ENCODE measurements at places on chromosomes 11 and 22.

DNA sequence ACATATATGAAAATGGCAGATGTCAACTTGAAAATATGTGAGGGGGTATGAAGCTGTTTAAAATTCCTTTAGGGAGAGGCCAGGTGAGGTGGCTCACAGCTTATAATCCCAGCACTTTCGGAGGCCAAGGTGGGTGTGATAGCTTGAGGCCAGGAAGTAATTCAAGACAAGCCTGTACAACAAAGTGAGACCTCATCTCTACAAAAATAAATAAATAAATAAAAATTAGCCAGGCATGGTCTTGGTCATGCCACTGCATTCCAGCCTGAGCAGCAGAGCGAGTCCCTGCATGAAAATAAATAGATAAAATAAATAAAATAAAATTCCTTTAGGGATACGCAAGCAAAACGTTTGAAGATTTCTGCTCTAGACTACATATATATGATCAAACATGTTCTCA is 38.1 kb upstream of the FAM181B start:
- no peak for DNase-seq

DNA sequence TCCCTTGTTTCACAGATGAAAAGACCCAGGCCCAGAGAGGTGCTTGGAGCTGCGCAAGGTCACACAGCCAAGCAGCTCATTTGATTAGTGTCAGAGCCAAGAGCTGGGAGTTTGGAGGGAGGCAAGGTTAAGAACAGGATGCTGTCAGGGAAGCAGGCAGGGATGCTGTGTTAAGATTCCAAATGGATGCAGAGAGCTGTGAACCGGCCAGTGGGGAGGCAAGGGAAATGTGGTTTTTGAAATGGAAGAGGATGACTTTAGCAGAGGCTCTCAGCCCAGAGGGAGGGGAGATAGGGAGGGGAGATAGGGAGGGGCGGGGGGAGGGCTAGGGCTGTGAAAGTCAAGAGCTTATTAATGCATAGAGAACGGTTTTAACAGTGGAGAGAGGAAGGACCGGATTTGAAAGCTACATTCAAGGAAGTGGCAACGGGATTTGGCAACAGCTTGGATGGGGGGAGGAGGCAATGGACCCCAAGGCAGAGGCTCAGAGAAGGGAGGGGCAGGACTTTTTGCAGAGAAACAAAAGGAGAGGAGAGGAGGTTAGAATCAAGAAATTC is 13.0 kb downstream of the RTN4RL2 start:
- no peak for DNase-seq

- DNase-seq = peak; percentile 95
Observed at GRCh38 chr22:29587938-29588699, 7.2 kb upstream of the NIPSNAP1 start.

DNA sequence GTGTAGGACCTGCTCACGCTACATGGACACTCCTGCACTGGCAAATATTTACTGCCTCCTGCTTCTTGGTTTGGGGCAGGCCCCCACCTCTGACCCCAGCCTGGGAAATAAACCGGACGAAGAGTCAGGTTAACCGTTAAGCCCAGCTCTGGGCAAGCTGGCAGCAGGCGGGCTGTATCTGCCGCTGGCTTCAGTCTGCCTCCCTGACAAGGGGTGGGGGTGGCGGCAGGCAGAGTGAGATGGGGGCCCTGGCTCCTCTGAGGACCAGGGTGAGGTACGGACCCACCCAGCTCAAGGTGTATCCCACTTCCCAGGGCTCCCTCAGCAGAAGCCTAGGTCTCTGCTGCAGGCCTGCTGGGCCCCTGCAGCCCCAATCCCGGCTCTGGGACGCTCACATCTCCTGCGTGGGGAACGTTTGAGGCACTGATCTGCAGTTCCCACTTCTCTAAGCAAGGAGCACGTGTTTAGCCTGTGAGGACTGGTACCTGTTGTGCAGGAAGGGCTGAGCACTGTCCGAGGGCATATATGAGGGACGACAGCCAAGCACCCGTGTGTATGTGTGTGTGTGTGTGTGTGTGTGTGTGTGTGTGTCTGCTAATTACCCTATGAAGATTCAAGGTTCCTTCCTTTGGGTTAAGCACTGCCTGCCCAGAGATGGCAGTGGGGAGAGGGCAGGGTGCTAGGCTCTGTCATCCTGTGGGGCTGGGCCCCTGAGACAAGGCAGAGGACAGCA is 1.1 kb upstream of the LRRC75B start:
- DNase-seq = no peak

GRCh38 chr22:38276166-38276565 is 3.4 kb upstream of the TMEM184B start:
- no peak for DNase-seq

GRCh38 chr22:47631571-47632102 is 869.2 kb downstream of the TBC1D22A start:
- DNase-seq = no peak

DNA sequence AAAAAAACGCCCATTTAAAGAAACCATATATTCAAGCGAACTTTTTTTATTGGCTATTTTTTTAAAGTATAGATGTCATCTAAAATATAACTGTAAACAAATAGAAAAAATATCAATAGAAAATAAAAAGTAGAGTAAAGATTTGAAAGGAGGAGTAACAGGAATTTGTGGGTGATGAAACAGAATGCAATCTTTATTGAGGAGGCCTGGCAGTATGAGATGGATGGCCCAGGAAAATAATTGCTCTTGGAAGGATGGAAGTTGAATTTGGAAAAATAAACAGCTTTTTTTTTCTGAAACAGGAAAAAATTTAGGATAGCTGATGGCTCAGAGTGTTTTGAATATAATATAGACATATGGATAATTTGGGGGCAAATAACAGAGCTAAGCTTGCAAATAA is 219.0 kb downstream of the CASP12 start:
- no peak for DNase-seq

GRCh38 chr11:38796281-38796680 is 2198.2 kb upstream of the RAG2 start:
- DNase-seq = no peak

GRCh38 chr11:66003291-66003690 is 988 bp downstream of the BANF1 start:
- no peak for DNase-seq

DNA sequence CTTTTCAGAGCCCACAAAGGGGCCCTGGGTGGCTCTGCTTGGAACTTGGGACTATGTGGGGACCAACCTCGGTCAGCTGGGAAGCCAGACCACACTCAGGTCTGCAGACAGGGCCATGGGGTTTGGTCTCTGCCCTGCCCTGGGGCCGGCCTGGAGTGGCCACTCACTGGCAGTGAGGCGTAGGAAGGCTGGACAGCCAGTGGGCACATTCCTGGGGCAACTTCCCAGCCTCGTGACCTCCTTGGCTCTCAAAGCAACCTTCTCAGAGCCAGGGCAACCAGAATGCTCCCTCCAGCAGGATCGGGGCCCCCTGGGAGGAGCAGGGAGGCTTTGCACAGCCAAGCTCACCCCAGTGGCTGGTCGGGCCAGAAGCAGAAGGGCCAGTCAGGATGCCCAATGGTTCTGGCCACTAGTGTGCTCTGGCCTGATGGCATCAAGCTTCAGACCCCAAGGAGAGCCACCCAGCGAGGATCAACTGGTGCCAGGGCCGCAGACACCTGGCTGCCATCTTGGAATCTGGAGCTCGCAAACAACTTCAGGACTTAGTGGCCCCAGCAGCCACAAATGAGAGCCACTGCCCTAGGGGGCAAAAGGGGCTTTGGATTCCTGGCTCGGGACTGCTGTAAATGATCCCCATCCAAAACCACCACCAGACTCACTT is 87.1 kb downstream of the MYEOV start:
- no peak for DNase-seq

DNA sequence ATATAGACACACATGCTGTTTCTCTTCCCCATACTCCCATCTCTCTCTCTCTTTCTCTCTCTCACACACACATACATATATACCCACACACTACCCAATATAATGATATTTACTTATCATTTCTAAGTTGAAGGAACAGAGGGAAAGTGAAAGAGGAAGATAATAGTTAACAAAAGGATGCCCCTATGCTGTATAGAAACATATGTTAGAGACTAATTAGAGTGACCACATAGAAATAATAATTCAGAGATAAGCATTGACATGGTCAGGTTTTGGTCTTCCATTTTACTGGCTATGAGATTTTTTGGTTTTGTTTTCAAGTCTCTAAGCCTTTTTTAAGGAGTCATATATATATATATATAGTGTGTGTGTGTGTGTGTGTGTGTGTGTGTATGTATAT is 445.7 kb upstream of the CHORDC1 start:
- no peak for DNase-seq

DNA sequence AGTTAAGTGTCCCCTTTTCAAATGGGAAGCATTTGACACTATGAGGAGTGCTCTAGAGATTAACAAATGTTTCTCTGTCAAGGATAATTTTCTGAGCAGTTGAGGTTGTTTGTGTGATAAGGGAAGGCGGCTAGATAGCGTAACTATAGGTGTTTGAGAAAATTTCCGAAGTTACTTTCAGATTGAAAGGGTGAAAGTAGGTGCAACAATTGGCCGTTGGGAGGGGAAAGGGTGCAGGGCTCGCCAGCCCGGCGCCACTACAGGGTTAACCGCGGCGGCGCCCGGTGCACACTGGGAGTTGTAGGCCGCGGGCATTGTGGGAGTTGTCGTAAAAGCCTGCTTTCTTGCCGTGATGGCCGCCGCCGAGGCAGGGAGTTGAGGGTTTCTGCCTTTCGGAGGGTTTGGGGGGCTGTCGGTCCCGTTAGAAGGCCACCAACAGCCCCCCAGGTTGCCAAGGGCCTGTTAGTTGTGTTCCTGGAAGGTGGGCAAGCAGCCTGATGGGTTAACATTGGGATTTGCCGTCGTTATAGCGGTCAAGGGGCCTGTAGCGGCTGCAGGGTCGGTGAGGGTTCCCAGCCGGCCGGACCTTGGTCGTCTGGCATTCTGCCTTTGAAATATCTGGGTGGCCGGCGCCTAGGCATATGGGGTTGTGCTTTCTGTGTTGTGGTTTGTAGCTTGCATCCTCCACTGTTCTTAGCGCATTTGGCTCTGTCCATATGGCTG is 36.5 kb upstream of the HSD17B12 start:
- peak; percentile 88 for DNase-seq

All from iris pigment epithelial cell (primary cell).